Prostate gland (tissue), 2 donors: ENCODE measurements at places on chromosomes 3 and 15.

DNA sequence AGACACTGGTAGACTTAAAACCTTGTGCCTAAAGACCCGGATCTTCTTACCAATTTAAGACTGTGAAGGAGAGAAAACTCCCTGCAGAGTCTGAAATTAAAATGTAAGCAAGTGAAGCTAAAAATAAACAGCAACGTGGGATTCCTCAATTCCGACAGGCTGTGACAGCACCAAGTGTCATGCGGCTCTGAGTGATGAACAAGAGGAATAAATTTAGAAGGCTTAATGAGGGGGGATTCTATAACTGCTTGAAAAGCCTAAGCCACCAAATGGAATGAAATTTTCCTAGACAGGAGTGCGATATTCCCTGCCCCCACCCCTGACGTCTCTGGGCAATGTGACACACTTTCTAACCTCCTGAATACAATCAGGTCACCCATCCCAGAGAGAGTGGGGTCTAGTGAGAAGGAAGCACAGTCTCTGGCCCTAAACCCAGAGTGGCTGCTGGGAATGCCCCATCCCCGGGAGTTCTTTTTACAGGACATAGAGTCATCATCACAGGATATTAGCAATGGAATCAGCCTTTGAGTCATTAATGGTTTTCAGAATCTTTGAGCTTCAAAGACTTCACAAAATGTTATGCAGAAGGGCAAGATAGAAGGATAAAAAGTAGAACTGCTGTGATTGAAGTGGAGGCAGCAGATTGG is 114.3 kb downstream of the EDEM1 start:
- DNase-seq, result no peak

DNA sequence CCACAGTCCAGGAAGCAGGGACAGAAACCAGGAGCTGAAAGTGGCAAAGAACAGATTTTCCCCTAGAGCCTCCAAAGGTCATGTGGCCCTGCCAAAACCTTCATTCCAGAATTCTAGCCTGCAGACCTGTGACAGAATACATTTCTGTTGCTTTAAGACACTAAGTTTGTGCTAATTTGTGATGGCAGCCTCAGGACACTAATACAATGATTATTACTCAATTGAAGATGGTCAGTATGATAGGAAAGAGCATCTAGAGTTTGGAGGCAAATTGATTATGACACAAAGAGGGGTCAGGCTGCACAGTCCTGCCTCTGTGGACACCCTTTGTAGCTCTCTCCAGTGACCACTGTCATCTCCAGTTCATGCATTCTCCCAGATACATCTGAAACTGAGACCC is 79.0 kb upstream of the C3orf49 start:
- DNase-seq, result no peak

- no peak for DNase-seq
Measured at GRCh38 chr3:106013971-106014370, 145.2 kb upstream of the CBLB start.

DNA sequence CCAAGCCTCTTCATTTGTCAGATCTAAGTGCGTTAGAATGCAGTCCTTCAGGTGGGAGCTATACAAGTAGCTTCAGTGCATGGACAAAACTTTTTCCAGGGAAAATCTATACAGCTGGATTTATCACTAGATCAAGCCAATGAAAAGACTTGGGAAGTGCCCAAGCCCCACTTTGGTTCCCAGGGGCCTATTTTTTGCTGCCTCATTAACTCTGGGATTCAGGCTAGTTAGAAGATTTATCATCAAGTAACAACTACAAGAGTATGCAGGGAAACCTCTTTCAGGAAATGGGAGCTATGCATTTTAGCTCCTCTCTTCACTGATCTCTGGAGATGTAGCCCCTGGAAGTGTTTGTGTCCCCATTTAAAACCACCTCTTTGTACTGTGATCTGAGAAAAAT is 908.8 kb downstream of the SQOR start:
- DNase-seq, result no peak

GRCh38 chr3:32325927-32326326 is 65.7 kb upstream of the CMTM7 start:
- DNase-seq, result no peak

DNA sequence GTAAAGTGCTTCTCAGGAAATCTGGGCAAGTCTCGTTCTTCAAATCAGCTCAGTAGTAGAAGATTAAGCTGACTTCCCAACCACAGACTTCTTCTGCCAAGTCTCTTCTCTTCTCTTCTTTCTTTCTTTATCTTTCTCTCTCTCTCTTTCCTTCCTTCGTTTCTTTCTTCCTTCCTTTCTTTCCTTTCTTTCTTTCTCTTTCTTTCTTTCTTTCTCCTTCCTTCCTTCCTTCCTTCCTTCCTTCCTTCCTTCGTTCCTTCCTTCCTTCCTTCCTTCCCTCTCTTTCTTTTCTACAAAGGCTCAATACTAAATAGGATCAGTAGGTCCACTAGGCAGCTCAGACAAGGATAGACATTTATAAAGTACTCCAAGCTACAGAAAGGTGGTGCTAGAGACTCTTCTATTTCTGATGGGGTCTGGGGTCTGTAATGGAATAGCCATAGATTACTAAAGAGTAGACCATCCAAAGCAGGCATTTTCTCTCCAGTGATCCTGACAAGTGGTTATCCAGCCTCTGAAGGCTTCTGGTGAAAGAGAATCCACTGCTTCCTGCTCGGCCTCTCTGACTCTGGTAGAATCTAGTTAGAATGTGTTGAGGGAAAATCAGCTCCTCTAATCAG is 100.8 kb downstream of the TPRG1 start:
- no peak for DNase-seq

GRCh38 chr15:84736375-84736774 is 12.0 kb upstream of the ZNF592 start:
- no peak for DNase-seq

GRCh38 chr3:112579232-112579631 is 17.4 kb downstream of the SLC35A5 start:
- no peak for DNase-seq

- no peak for DNase-seq
Measured at GRCh38 chr15:49155834-49156627, 632 bp upstream of the COPS2 start.
